Muscle of back (tissue), 13 donors: ENCODE measurements at places on chromosomes 3 and 15. TPM values are rescaled to one million over a fixed set of nuclear protein-coding genes. Genes with fewer than 3 reads are reported as not detected.

The ARIH2 gene
- 40.0 TPM for polyA plus RNA-seq

GRCh38 chr3:105880681-105881290 is 12.0 kb upstream of the CBLB start:
- no peak for DNase-seq

GRCh38 chr3:195907934-195908693 is at the start of gene TNK2:
Gene TNK2 (minus strand): TSS chr3:195908551. CDS start chr3:195888588, 19,963 bp downstream.
- no peak for DNase-seq

The RSRC1 gene
- polyA plus RNA-seq, result 25.6 TPM

The CCDC54 gene
- polyA plus RNA-seq, result 3.4 TPM

The TEX9 gene
- polyA plus RNA-seq, result 2.6 TPM

The GPR156 gene
- 1.2 TPM for polyA plus RNA-seq

The CP gene
- polyA plus RNA-seq, result 2.6 TPM

The ARL14 gene
- polyA plus RNA-seq, result not detected

DNA sequence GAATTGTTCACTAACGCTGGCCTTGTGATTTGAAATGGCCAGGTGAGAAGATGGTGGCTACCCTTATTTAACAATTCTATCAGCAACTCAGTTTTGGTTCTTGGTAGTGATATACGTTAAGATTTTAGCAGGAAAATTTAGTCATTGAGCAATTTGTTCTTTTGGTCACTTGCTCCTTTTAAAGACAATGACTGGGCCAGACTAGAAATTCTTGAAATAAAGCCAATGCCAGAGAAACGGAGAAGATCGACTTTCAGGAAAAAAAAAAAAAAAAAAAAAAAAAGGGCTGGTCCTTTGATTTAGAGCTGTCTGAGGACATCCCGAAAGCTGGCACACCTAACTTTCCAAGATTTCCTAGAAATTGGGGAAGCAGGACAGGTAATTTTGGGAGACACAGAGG is 178.5 kb downstream of the FNDC3B start:
- no peak for DNase-seq

DNA sequence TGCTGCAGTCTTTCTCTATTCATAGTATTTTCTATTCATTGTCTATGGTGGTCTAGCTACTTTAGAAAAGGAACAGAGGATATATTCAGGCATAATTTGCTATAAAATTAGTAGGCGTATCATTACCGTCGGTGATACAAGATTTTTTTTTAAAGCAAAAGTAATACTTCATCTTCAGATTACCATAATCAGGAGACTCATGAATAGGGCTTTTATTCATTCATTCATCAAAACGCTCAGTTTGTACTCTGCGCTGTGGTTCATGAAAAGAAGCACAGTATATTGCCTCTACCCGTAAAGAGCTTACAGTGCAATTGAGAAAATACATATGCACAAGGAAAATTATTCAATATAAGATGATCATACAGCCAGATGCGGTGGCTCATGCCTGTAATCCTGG is 136.7 kb upstream of the CHRM5 start:
- DNase-seq, result no peak
